ENCODE measurements at places on chromosomes 3 and 15.

GRCh38 chr3:183959214-183959613 is 58.5 kb downstream of the ABCC5 start:
- DNase-seq, result no peak

DNA sequence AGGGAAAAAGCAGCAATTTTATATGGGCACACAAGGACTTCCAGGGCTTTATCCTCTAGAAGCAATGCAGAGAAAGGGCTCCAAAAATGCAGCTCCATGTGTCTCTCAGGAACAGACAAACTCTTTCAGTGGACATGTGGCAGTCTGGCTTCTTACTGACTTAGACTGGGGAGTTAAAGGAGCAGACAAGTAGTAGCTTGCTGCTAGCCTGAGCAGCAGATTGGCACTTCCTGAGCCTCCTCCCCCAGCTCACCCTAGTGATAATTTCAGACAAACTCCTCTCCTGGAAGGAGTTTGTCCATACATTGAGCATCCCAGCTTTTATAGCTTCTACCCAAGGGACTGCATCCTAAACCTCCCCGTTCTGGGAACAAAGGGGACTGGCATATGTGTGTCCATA is 101.7 kb upstream of the MANF start:
- no peak for DNase-seq

- no peak for DNase-seq
These were observed 258.9 kb downstream of the FHIT start for GRCh38 chr3:60992395-60992794.

- DNase-seq, result peak; percentile 40
These were observed 129.8 kb upstream of the CPNE4 start for GRCh38 chr3:132164469-132165092.

DNA sequence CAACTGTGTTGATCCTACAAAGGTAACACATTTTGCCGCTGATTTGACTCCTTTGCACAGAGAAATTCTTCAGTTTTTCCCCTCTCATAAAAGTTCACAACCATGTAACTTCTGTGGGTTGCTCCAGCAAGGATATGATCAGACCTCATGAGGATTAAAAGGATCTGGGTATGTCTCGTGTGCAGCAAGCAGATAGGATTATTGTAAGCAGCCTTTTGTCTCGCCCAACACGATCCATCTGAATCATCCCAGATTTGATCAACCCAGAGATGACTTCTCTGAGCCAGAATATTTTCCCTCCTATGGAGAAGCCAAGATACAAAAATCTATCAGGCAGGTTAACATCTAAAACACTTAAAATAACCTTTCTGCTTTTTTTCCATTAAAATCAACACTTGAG is 12.8 kb upstream of the BNIP2 start:
- DNase-seq, result no peak

DNA sequence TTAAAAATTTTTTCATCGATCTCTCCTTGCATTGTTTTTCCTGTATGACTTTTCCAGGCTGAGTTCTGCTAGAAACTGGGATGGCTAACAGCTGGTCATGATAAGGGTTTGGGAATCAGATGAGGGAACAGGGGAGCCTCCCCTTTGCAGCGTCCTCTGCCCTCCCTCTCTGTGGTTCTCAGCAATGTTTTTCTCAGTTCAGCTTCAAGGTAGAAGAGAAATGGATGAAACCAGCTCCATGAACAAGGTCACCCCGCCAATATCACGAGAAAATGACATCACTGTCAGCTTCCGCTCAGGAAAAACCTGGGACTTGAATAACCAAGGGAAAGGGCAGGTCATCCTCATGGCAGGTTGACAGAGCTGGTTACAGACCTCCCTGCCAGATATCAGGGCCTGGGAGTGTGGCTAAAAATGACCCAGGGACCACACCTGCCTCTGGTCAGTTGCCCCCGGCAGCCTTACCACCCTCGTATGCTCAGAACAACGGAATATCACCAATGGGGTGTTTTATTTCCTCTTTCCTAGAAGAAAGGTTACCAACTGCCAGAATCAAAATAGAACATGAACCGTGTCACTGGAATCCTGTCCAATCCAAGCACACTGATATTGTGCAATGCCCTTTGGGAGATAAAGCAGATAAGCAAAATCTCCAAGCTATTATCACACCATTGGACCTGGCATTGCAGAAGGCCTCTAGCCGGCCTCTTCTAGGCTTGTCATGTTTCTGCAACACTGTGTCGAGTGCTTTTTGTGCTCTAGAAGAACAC is 26.1 kb downstream of the LSM3 start:
- peak; percentile 68 for DNase-seq

- DNase-seq, result peak; percentile 95
These were observed 77.2 kb downstream of the CD200R1L start for GRCh38 chr3:112769286-112769978.

DNA sequence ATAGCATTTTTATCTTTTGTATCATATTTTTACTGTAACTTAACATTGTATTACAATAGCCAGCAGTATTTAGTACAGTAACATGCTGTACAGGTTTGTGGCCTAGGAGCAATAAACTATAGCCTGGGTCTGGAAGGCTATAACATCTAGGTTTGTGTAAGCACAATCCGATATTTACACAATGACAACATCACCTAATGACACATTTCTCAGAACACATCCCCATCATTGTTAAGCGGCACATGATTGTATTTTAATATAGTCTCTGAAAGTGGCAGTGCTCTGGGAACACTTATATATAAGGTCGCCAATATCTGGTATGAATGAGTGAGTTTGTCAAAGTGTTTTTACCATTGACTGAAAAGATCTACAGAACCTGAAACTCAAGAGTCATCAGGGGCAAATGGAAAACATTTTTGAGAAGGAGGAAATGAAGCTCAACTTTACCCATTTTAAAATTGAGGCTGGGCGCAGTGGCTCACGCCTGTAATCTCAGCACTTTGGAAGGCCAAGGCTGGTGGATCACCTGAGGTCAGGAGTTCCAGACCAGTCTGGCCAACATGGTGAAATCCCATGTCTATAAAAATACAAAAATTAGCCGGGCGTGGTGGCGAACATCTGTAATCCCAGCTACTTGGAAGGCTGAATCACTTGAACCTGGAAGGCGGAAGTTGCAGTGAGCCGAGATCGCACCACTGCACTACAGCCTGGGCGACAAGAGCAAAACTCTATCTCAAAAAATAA is 38.8 kb upstream of the TNFSF10 start:
- DNase-seq, result no peak

- no peak for DNase-seq
These were observed 845.9 kb downstream of the TBL1XR1 start for GRCh38 chr3:176351408-176351807.

DNA sequence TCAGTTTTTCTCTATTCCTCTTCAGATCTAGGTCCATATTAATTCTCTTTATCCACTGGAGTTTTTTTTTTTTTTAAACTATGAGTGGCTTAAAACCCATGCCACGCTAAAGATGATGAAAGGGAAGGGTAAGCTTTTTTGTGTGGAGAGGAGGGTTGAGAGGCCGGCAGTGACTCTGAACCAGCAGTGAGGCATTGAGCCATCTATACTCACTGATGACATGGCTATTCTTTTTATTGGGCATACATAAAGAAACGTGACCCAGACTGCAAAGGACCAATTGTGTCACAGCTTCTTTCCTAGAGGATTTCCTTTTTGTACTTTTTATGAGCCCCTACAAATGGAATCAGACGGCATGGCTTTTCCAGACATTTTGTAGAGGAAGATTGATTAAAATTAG is 662.2 kb downstream of the AGBL1 start:
- no peak for DNase-seq

- no peak for DNase-seq
These were observed 512.6 kb upstream of the ADAMTS9 start for GRCh38 chr3:65200310-65200970.

DNA sequence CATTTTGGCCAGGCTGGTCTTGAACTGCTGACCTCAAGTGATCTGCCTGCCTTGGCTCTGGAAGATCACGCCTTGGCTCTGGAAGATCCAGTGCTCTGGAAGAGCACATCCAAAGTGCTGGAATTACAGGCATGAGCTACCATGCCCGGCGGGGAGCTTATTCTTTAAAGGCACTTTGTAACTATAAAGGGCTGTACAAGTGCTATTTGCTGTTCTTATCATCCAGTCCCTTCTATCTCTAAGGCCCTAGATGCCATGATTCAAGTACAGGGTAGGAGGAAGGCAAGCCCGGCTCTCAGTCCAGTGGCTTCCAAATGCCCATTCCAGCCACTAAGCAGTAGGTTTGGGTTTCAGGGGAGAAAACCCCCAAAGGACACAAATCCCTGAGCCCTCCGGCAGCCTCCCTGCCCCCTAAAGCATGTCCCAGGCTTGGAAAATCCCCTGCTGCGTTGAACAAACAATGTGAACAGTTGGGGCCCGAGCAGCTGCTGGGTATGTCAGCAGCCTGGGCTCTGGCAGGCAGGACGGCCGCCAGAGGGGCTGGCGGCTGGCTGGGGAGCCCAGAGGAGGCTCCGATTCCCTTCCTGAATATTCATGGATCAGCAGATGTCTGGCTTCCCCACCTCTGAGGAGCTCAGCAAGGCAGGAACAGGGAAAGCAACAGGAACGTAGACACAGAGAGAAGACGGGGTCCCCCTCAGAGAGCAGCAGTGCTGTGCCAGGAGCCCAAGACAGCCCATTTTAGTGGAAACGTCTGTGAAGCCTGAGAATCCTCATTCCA is 7.7 kb downstream of the IGDCC4 start:
- DNase-seq, result peak; percentile 91

DNA sequence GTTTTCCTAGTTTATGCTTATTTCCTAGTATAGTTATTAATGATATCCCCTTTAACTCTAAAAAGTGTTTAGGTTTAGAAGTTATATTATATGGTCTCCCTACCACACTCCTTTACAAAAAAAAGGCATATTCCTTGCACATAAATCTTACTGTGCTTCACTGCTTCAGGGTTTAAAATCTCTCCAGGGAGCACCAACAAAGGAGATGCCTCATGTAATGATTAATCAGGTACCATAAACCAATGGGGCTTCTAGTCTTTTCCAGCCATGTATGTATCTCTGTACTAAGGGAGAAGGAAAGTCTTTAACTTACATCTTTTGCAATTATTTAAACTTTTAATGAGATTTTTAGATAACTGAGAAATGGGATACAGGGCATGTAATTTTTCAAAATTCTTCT is 91.5 kb upstream of the RBMS3 start:
- DNase-seq, result no peak

DNA sequence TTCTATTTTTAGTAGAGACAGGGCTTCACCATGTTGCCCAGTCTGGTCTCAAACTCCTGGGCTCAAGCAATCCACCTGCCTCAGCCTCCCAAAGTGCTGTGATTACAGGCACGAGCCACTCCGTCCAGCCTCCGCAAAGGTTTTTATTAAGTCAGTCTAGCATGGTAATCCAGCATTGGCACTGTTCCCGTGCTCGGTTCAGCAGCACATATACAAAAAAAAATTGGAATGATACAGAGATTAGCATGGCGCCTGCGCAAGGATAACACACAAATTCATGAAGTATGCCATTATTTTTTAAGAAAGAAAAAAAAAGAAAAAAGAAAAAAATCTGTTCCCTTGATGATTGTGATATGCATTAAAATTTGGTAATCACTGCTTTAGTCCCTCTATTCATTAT is 8.5 kb downstream of the CKMT1A start:
- DNase-seq, result peak; percentile 2

- no peak for DNase-seq
These were observed 28.8 kb upstream of the HDAC11 start for GRCh38 chr3:13451301-13451673.

GRCh38 chr3:80643421-80643820 is 875.6 kb upstream of the ROBO1 start:
- no peak for DNase-seq

GRCh38 chr3:100988080-100988479 is 5.1 kb downstream of the ABI3BP start:
- DNase-seq, result no peak

DNA sequence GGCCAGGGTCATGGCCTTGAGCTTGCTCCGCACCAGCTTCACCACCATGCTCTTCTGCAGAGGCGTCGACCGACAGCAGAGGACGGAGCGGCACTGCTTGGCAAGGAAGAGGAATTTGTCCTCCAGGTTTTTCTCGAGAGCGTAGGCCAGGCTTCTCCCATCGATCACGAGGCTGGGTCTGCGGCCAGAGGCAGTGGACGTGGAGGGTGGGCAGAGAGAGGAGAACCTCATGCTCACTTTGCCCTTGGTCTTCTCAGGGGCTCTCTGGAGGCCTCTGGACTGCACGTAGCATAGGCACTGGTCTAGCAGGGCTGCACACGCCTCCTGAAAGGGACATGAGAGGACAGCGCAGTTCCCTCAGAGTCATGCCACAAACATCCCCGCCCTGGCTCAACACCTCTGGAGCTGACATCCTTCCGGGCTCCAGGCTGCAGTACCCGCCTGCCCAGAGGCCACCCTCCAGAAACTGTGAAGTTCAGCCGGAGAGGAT is 168.3 kb downstream of the ATP10A start:
- no peak for DNase-seq

GRCh38 chr3:16942955-16943354 is 58.2 kb downstream of the PLCL2 start:
- DNase-seq, result peak; percentile 41

DNA sequence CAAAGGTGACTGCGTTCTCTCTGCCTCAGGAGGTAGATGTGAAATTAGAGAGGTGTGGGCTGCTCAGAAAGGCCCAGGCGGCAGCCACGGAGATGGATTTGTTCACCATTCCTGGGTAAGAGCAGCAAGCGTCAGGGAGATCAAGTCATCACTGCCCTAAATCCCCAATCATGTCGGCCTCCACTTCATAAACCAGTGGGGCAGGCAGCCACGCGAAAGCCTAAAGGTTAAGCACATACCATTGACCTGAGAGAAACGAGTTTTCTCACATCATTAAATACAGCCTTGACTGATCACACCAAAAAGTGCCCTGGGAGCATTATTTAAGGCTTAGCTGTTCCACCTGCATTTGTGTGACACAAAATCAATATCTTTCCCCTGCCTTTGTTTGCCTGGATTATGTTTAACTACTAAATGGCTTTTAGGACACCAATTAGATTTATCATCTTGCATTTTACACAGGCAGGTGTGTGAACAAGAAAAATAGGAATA is 50.7 kb upstream of the FOXB1 start:
- no peak for DNase-seq

GRCh38 chr3:155053756-155054155 is 26.4 kb upstream of the MME start:
- no peak for DNase-seq

DNA sequence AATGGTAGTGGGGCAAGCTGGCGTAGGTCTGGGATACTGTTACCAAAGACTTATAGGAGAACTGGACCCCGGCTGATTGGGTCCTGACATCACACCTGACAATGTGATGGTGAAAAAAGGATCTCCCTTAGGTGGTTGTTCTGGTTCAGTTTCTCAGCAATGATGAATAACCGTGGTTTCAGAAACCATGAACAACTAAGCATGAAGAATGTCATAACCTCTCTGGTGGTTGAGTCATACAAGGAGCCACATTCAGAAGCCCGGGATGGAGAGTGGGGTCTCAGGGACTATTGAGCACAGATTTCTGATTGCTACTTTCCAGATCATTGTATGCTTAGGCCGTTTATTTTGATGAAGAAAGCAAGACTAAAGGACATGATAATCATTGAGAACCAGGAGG is 17.4 kb downstream of the GPR160 start:
- no peak for DNase-seq
